ENCODE measurements at places on chromosomes 11 and 22.

- DNase-seq, result peak; percentile 93
Measured at GRCh38 chr11:15819679-15820286, 536.6 kb downstream of the SOX6 start.

GRCh38 chr11:112723676-112724495 is 237.3 kb upstream of the NCAM1 start:
- no peak for DNase-seq

DNA sequence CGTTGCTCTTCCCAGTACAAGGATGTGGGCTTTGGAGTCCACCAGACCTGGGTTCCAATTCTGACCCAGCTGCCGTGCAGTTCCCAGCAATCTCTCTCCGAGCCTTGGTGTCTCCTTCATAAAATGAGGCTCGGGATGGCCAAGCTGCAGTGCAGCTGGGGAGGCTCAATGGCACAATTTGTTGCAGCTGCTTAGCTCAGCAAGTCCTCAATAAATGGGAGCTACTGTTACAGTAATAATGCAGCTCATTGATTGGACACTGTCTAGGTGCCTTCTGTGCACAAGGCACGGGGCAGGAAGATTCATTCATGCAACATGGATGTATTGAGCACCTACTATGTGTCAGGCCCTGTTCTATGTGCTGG is 37.1 kb downstream of the SHISAL1 start:
- peak; percentile 12 for DNase-seq

DNA sequence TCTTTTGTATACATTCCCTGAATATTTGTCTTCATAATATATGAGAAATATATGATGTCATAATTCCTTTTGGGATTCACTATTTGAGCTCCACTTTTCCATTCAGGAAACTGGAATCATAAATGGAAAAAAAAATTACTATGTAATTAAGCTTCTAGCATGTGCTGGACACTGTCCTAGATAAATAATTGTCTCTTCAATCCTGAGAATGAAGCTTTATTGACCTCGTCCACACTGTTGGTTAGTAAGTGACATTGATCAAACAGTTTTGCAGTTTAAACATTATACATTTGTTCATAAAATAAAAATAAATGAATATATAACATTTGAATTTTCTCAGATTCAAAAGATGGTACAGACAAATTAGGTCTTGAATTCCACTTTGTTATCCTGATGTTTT is 1691.2 kb downstream of the LRRC4C start:
- DNase-seq, result no peak

DNA sequence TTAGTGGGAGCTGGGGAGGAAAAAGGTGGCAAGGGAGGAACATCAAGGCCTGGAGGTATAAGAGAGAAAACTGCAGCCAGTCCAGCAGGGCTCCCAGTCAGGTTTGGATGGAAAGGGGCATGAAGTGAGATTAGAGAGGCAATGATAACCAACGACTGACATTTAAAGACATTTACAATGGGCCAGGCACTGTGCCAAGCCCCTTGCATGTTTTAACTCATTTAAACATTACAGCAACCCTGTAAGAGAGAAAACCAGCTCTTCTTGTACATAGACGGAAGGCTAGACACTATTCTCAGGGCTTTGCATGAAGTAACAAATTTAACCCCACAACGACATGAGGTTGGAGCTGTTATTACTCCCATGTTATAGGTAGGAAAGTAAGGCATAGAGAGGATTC is 32.1 kb upstream of the PAK1 start:
- no peak for DNase-seq

DNA sequence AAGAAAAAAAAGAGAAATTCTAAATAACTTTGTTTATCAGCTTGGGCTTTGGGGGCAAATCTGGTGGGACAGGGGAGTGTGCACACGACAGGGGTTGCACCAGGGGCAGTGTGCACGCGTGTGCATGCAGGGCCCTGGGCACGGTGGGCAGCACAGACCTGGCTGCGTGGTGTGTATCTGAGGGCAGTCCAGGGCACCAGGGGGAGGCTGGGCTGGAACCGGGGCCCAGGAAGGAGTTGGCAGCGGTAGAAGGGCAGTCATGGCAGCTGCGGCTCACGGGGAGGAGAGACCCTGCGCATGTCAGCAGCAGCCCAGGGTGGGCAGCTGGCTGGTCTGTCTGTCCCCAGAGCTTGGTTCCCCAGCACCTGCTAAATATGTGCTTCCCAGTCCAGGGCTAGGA is 4.3 kb downstream of the KRTAP5-5 start:
- no peak for DNase-seq

DNA sequence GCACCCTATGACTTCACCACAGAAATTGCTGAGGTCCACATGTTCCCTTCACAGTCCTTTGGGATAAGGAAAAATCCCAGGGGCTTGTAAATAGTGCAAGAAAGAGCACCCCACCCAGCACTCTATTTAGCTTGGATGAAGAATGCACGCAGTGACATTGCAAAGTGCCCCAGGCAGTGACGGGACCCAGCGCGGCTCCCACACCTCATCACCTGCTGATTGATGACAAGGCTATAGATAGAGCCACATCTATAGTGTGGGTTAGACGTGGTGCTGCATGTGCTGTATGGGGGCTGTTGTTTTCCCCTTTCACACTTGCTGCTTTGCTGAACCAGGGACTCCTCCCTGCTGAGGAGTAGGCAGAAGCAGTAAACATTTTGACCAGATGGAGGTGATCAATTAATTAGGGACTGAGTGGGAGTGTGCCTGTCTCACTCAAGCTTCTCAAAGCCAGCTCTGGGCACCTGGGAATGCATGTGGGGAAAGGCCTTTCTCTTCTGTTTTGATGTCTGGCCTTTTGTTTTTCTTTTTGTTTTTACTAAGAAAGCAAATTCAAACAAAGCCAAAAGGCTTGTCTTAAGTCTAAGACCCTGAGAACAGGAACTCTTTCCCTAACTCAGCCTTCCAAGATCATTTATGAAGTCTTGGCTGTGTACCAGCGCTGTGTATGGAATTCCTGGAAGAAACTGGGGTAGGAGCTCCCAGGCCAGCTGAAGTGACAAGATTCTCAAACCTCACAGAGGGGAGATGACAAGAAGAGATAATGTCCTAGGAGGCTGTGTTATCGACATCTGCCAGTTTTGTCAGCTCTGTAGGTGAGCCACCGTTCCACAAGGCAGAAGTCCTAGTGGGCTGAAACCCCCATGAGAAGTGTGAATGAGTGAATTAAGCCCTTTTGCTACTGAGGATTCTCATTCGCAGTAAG is 219.7 kb downstream of the BARX2 start:
- DNase-seq, result no peak

DNA sequence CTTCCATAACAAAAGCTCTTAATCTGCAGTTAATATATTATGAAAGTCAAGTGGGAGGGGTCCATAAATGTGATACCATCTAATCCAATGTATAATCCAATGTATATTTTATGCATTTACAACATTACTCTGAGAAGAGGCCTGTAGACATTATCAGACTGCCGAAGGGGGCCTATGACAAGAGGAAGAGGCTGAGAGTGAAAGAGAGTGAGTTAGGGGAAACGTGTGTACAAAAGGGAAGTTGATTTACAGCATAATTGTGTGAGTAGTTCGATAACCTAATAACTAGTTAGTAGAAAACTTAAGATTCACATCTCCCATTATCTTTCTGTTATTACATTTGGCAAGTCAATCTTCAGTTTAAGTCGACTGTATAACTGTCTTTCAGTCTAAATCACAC is 86.6 kb downstream of the DDX10 start:
- no peak for DNase-seq

GRCh38 chr22:35889071-35889470 is 139.6 kb downstream of the RBFOX2 start:
- no peak for DNase-seq

GRCh38 chr11:4181782-4182721 is 87.5 kb downstream of the RRM1 start:
- peak; percentile 22 for DNase-seq

DNA sequence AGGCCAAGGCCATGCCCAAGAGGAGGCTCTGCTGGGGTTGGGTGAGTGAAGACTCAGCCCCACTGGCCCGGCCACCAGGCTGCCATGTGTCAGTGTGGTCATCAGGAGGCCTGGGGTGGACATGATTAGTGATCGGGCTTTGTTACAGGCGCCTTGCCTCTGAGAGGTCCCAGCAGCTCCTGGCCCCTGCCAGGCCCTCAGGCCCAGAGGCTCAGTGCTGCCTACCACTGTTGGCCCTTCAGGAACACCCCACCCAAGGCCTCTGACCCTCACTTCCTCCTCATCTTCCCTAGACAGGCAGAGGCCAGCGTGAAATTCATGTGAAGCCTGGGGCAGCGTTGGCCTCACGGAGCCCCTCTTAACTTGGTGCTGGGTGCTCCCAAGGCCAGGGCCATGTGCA is 2.2 kb downstream of the MRPL23 start:
- no peak for DNase-seq

- no peak for DNase-seq
Measured at GRCh38 chr11:113460469-113460868, 14.7 kb downstream of the DRD2 start.

DNA sequence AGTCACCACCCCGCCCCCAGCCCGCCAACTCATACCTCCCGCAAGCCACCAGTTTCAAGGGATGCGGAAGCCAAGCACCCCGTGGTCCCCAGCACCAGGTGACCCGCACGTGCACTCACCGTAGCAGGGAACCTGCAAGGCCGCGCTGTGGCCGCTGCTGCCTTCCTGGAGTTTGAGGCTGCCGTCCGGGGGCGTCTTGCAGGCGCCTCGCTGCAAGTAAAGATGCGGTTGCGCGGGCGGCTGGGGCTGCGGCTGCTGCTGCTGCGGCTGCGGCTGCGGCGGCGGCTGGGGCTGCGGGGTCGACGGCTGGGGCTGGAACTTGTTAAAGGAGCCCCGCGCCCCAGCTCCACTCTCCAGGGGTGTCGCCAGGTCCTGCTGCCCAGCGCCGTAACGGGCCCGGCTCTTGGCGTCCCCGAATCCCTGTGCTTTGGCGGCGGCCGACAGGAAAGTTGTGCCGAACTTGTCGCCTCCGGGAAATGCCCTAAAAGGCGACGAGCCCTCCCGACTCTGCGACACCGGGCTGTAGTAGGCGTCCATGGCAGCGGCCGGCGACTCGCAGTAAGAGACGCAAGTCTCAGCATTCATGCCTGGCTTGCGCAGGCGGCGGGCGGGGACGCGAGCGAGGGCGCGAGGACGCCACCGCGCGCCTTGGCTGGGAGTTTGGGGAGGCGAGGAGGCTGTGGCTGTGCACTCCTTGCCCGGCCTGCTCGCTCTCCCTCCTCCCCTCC is at the start of gene ALX4:
Gene ALX4, minus strand, starts transcription at position 662 of the 728 bp plus-strand sequence. Its CDS starts 77 bp downstream, at position 585.
- DNase-seq, result no peak

GRCh38 chr22:30890686-30891442 is 77.7 kb downstream of the MORC2 start:
- no peak for DNase-seq

DNA sequence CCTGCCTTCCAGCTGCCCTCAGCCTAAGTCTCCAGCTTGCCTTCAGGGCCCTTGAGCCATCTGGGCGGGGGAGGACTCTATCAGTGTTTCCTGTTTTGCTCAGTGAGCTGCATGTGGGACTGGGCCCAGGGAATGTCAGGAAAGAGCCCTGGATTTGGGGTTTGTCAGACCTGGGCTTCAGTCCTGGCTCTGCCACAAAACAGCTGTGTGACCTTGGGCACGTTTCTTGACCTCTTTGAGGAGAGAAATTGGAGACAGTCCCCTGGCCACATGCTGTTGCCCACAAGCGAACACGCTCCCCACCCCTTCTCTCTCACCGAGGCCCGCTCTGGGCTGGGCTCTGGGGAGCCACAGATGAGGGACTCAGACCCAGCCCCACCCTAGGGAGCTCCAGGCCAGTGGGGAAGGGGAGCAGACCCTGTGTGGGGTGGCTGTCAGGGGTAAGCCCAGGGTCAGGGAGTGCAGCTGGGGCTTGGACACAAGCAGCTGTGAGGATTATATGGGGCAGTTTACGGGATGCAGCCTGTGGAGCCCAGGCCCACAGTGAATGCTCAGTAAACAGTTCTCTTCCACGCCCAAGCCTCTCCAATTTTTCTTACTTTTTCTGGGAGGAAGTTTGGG is 12.3 kb downstream of the MYO7A start:
- DNase-seq, result no peak

- no peak for DNase-seq
Measured at GRCh38 chr22:37503850-37504249, 15.4 kb downstream of the CARD10 start.

GRCh38 chr22:25492841-25493734 is 71.4 kb upstream of the GRK3 start:
- peak; percentile 72 for DNase-seq

- no peak for DNase-seq
Measured at GRCh38 chr11:17736579-17736893, 2.0 kb downstream of the KCNC1 start.

- peak; percentile 10 for DNase-seq
Measured at GRCh38 chr22:23305321-23305910, 125.1 kb downstream of the BCR start.

- DNase-seq, result peak; percentile 56
Measured at GRCh38 chr11:3163241-3163981, 1.7 kb downstream of the OSBPL5 start.

Data from pons (tissue), 1 donor.